ENCODE measurements at places on chromosomes 4 and X. TPM values are rescaled to one million over a fixed set of nuclear protein-coding genes. Genes with fewer than 3 reads are reported as not detected.

Gene RP2
- total RNA-seq: 12.3 TPM

Gene NAA11
- total RNA-seq: not detected

Gene COX7B2
- total RNA-seq: not detected

Gene SLC16A2
- total RNA-seq: 16.2 TPM

Gene PDE5A
- 14.8 TPM for total RNA-seq

Gene WAS
- total RNA-seq: 0.74 TPM

Gene DNAAF6
- not detected for total RNA-seq

Gene POF1B
- under 0.01 TPM for total RNA-seq

Gene ASMT
- total RNA-seq: 0.25 TPM

Gene EFNB1
- 19.4 TPM for total RNA-seq

Gene ADH7
- not detected for total RNA-seq

Gene GAGE12E
- total RNA-seq: not detected

Gene PPP1R2C
- not detected for total RNA-seq

Gene HPSE
- 0.49 TPM for total RNA-seq

Gene MID1
- total RNA-seq: 10.3 TPM

Measured in temporal lobe (tissue), 4 donors.